ENCODE measurements at places on chromosomes 1 and 21.

- no peak for DNase-seq
These were observed 30.1 kb upstream of the TENT5C start for GRCh38 chr1:117575586-117576225.

GRCh38 chr1:11851180-11851579 is 3.6 kb upstream of the NPPA start:
- no peak for DNase-seq

DNA sequence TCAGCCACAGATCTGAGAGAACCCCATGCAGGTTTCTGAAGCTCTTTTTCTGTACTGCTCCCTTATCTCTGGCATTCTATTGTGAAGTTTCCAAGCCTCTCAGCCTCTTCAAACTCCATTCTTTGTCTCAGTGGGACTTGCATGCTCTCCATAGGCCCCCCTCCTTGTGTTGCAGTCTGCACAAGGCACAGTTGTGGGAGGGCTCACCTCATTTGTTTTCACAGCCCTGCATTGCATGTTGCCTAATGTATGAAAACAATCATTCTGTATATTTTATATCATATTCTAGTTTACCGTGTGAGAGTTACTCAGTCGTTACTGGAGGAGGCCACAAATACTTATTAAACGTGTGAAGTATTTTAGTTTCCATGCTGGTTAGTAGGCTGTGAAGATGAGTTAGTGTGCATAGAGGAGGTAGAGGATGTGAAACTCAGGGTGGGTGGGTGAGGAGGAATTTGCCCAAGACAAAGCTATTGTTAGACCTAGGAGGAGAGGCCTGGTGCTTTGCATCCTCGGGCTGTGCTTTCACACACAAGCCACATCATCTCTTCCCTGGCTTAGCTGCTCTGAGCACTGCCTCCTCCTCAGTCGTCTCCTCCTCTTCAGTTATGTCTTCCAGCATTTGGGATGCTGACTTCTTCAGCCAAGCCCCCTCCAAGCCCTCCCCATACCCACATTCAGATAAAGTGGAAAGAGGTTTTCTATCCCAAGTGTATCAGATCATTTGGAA is 7.8 kb upstream of the CHI3L2 start:
- no peak for DNase-seq

- no peak for DNase-seq
These were observed 121.2 kb downstream of the SPSB1 start for GRCh38 chr1:9413877-9414213.

DNA sequence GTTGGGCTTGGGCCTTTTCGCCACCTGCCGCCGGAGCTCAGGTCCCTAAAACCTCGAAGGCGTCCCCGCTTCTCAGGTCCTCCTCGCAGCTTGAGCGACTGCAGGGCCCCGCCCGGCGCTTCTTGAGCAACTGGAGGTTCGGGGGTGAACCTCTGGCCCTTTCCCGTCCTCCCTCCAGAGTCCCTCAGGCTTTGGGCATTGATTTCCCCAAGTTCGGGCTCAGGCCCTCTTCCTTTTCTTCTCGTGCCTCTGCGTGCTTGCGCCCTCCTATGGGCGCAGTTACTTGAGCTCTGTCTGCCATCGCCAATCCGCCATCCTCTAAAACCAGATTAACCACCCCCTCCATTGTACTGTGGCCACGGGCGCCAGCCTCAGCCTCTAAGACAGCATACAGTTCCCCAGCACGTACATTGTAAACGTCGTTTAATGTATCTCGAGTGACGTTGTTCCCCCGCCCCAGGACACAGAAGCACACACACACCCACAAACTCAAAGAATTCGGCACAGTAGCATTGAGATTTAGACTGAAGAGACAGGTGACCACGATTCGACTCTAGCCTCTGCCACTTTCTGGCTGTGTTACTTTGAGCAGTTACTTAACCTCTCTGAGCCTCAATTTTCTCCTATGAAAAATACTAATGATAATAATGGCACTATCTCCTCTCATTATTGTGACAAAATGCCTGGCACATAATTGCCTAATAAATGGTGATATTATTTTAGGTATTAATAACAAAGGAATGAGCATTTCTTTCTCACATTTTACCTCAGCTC is 22.6 kb downstream of the BTG2 start:
- DNase-seq, result peak; percentile 45

- DNase-seq, result no peak
These were observed 284.1 kb upstream of the BEND5 start for GRCh38 chr1:49060766-49061165.

DNA sequence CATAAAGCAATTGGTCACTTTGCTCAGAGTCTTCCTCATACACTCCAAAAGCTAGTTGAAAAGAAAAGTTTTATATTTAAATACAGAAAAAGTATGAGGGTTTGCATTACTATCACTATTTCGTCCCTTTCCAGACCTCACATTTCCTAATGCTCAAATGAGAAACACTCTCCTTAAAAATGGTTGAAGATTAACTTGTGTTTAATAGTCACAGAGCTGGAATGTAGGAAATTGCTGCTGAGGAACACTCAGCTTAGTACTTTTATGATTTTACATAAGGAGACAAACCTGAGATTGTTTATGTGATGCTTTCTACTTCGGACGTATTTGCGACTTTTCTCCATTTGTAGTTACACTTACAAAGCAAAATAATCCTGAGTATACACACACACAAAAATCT is 39.8 kb downstream of the MYSM1 start:
- no peak for DNase-seq

DNA sequence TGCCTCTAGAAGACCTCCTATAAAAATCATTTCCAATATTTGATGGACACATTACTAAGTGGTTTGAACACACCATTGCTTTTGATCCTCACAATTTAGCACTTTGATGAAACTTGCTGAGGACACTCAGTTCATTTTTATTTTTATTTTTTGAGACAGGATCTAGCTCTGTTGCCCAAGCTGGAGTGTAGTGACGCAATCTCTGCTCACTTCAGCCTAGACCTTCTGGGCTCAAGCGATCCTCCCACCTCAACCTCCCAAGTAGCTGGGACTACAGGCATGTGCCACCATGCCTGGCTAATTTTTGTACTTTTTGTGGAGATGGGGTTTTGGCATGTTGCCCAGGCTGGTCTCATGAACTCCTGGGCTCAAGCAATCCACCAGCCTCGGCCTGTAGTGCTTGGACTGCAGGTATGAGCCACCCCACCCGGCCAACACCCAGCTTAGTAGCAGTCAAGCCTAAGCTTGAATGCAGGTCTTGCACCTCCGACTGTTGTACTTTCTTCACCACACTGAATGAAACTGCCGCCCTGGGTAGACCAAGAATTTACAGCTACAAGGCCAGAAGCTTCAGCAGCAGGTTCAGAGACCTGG is 24.8 kb upstream of the ATP2B4 start:
- DNase-seq, result no peak

GRCh38 chr1:245484176-245484575 is 329.4 kb downstream of the KIF26B start:
- DNase-seq, result no peak

- no peak for DNase-seq
These were observed 40.8 kb downstream of the RSPH1 start for GRCh38 chr21:42455196-42455595.

DNA sequence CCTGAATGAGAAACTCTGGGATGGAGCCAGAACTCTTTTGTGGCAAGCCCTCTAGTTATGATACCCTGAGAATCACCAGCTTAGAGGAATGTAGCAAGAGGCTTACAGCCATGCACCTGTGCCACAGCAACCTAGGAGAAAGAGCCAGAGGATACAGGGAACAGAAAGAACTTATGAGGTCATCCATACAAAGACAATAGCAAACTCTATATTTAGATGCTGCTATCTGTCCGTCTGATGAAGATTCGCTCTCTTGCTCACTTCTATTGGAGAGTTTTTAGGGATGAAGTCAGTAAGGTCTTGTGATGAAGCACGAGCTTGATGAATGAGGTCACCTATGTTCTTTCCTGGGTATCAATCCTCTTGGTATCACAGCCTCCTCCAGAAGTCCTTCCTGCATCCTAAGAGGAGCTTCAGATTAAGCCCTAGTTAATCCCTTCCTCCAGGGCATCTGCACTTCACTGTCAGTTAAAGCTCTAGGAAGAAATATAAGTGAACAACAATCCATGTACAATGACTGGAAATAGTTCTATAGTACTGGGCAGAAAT is 185.6 kb downstream of the DAB1 start:
- DNase-seq, result no peak

GRCh38 chr1:21152423-21153100 is 24.1 kb downstream of the EIF4G3 start:
- no peak for DNase-seq

GRCh38 chr1:27509127-27510080 is 19.4 kb upstream of the WASF2 start:
- no peak for DNase-seq

GRCh38 chr1:54365398-54365797 is 40.8 kb downstream of the SSBP3 start:
- DNase-seq, result no peak

DNA sequence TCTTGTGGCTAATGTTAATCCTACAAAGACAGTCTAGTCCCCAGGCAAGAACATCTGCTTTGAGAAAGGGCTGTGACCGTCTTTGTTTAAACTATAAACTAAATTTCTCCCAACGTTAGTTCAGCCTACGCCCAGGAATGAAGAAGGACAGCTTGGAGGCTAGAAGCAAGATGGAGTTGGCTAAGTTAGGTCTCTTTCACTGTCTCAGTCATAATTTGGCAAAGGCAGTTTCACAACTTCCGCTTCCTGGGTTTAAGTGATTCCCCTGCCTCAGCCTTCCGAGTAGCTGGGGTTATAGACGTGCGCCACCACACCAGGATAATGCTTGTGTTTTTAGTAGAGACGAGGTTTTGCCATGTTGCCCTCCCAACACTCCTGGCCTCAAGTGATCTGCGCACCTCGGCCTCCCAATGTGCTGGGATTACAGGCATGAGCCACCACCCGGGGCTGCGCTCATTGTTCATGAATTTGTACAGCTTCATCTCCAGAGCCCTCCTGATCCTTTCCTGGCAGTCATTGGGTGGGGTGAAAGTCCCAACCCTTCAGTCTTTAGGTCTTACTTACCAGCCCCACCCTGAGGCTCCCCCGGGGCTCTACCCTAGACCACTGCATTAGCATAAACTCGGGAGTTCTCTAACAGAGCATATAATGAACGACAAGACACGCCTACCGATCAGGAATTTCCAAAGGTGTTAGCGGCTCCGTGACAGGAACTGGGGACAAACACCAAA is 4.9 kb upstream of the MASP2 start:
- DNase-seq, result no peak

Data from COR-L47 (cell line).